ENCODE measurements at places on chromosomes 11 and 22.

DNA sequence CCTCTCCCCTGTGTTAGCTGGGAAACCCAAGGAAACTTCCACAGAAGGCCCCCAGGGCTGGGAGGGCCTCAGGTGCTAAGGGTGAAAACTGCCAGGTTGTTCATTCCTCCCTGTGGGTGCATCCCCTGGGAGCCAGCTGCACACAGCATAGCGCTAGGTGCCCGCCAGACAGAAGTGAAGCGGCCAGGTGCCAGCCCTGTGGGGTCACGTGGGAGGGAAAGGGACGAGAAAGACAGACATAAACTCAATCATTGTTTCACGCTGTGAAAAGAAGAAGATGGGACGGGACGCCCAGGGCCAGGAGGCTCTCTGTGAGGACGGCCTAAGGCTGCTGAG, 31.6 kb upstream of the HMOX1 start:
- no peak for DNase-seq

- DNase-seq: no peak
Observed at GRCh38 chr22:36881504-36882245, 20.9 kb downstream of the NCF4 start.

DNA sequence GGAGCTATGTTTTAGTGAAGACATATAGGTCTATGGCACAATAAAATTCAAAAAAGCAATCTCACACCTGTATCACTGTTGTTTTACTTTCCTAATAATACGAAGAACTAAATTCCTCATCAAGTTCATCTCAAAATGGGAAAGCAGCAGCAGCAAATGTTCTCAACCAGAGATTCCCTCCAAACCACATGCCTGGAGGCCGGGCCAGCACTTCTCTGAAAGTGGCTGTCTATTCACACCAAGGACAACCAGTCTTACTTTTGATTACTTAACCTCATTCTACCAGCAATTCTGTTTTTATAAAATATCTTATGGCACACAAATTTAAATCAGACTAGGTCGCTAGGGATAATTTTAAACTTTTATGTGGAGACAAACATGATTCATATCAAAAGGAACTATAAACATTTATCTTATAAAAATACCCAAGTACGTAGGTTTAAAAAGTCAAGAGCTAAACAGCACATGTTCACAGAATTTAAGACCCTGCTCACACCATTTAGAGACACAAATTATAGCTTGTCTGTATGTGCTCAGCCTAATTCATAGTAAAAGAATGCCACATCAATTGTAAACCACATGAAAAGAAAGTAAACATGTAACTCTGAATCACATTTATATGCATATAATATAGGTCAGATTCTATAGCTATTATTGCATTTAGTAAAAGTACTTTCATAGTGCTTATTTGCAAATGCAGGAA, 46.1 kb downstream of the RRAS2 start:
- DNase-seq: no peak

- no peak for DNase-seq
Observed at GRCh38 chr11:111602865-111603610, 789 bp downstream of the SIK2 start.

- DNase-seq: no peak
Observed at GRCh38 chr22:36461665-36462649, 19.5 kb downstream of the TXN2 start.

DNA sequence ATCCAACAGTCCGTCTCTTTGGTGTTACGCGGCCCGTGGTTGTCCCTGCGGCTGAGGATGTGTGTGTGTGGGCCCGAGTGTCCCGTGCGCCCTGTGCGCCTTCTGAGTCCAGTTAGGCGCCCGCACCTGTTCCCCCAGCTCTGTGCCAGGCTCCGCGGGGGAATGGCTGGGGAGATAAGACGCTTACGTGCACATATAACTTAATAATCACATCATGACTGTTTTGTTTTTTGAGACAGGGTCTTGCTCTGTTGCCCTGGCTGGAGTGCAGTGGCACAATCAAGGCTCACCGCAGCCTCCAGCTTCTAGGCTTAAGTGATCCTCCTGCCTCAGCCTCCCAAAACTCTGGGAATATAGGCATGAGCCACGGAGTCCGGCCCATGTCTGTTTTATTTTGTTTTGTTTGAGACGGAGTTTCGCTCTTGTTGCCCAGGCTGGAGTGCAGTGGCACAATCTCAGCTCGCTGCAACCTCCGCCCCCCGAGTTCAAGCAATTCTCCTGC, 817 bp downstream of the ARL2 start:
- no peak for DNase-seq

- no peak for DNase-seq
Observed at GRCh38 chr22:22021162-22021750, 38.7 kb upstream of the TOP3B start.

Data from activated CD8-positive, alpha-beta memory T cell treated with anti-CD3 and anti-CD28 coated beads for 4 hours (primary cell).